Stimulated activated CD8-positive, alpha-beta memory T cell treated with anti-CD3 and anti-CD28 coated beads, Interleukin-7, amount 100 ng/mL, for 1 hour (primary cell): ENCODE measurements at places on chromosomes 7 and 10.

DNA sequence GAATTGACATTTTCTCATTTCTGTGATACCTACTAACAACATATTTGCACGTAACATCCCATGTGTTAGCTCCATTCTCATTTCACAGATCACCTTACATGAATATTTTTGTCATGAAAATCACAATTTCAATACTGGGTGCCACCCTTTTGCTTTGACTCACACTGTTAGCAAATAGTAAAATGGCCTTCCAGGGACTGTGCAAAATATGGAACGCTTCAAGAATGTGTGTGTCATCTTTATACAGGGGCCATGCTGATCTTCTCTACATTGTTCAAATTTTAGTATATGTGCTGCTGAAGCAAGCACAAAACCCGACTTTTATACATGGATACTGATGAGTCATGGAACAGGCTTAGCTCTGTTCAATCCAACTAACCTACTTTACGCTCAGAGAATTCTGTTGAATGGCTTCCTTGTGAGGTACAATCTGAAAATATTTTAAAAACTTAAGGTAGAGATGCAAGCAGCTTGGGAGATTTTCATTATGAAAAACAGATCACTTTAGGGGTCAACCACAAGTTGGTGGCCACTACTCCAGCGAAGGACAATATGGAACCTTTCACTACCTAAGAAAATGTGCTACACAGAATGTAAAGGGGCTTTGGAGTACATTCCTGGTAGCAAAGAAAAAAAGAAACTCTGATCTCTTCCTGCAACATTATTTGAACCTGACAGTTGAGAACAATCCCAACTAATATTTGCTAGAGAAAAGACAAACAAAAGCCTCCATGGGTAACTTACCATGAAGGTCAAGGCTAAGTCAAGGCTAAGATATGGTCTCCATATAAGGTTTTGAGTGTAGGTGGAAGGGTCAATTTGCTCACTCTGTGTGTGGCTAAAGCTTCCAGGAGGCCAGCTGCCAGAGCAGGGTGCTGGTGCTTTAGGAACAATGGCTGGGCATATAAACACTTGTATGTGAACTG lies 11.9 kb downstream of the ANKRD26 start:
- no peak for DNase-seq

GRCh38 chr7:36945612-36946400 lies 221.5 kb upstream of the AOAH start:
- DNase-seq, result no peak

DNA sequence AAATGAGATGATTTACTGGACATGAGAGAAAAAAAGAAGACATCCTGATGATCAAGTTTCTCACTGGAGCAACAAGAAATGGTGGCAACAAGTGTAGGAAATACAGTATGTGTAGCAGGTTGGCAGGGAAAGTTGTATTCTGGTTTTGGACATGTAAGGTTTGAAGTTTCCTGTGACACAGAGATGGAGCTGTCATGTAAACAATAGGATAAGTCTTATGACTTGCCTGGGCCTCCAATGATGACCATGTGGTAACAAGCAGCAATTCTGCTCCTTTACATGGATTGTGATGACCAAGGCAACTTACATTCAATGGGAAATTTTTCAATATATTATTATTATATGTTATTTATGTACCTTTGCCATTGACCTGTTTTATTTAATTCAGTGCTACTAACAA lies 125.4 kb downstream of the KMT2E start:
- DNase-seq, result no peak

GRCh38 chr7:17027143-17027788 lies 145.5 kb upstream of the AGR3 start:
- DNase-seq, result no peak

DNA sequence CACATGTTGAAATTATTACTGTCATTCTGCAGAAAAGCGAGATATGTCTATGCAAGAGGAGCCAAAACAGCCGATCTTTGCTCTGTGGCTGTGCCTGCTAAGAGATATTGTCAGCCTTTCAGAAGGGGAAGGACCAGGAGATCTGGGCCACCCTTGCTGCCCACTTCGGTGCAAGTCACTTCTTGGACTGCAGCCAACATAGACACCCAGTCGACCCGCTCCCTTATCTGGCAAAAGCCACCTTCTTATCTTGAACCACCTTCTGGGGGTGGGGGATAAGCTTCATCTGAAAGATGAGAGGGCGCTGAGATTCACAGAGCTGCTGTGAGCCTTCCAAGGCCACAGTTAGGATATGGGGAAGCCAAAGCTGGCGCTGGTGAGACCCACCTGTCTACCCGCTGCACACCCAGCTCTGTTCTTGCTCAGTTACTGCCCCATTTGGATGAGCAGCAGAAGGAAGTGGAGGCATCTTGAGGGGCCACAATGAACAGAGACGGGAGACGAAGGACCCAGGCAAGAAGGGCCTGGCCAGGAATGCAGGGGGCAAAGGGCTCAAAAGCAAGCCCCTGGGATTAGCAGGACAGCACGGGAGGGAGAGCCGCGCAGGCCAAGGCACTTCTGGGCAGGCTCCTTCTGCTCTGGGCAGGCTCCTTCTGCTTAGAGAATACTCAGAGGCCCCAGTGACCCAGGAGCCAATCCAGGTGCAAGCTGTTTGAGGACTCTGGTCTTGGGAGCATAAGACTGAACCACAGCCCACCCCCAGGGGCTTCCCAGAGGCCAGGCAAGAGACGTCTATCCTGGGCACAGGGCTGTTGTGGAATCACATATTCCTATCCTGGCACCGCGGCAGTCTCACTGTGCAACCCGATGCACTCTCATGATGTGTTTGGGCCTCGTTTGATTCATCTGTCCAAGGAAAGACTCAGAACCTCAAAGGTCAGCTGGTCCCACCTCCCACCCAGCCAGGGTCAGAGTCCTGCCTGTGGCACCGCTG lies 38.4 kb upstream of the NPFFR1 start:
- no peak for DNase-seq

DNA sequence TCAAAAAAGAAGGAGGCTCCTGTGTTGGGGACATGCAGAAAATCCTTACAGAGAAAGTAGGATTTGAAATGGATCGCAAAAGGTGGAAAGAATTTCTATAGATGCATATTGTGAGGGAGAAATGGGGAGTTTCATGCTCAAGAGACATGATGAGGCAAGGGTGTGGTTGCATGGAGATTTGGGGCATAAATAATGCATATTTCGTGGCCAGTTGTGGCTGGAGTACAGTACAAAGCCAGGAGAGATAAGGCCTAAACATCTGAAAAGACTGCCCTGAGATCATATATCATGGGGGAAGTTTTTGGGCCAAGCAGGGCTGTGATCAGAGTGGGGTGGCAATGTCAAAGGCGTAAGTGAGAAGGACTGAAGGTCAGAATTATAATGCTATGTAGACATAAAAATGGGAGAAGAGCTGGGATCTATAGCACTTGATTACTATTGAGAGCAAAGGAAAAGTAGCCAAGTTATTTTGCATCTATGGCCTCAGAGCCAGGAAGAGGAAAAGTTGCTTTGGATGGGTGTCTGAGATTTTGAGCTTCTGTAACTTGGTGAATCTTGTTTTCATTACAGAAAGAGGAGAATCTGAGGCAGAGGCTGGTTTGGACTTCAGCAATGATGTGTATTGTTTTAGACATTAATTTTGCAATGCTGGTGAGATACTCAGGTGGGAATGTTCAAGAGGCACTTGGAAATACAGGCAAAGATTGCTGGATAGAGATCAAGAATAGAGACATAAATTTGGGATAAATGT lies 166.6 kb downstream of the INHBA start:
- no peak for DNase-seq

GRCh38 chr7:132458729-132459128 lies 117.5 kb downstream of the PLXNA4 start:
- DNase-seq, result no peak

DNA sequence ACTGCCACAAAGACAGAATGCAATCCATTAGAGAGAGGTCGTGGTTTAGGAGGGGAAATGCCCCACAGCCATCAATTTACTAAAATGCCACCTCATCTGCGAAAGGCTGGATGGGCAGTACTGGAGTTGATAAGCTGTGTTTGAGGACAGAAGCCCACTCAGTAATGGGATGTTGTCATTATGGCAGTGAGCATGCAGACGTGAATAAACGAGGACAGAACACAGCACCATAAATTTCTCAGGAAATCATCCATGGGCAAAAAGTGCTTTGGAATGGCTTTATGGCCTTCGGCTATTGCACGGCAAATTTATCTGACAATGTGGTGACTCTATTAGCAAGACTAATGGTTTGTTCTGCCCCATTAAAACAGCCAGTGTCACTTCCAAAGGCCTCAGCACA lies 15.9 kb upstream of the C10orf53 start:
- DNase-seq, result no peak

- no peak for DNase-seq
Observed at GRCh38 chr7:50653126-50653864, 88.1 kb upstream of the DDC start.

- no peak for DNase-seq
Observed at GRCh38 chr7:47492716-47493325, 89.1 kb downstream of the TNS3 start.

DNA sequence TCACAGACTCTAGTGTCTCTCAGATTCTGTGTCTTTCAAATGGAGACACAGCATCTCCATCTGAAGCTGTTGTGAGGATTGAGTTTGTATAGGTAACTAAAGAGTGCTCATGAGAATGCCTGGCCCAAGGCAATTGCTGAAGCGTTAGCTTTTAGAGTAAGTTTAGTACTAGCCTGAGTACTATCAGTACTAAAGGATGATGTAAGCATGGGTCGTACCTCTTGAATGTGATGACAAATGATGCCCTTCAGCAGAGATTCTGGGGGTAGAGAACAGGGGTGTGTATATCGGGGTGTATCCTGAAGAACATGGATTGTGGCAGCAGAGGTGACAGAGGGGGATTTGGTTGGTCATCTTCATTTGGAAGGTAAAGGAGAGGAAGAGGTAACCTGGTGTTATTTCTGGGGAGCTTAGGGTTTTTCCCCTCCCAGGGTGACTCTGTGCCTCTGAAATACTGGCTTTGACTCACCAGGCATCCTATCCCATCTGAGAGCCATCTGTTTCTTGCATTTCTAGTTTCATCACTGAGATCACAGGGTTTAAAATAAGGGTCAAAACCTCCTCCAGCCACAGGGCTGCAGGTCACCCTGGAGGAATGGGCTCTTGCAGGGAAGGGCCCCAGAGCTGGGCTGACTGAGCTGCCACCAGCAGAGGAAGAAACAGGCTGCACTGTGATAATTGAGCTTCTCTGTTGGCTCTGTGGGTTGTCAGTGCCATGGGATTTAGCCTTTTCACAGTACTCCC lies 756.0 kb downstream of the KCNMA1 start:
- no peak for DNase-seq
